ENCODE measurements at places on chromosomes 7 and 10.

DNA sequence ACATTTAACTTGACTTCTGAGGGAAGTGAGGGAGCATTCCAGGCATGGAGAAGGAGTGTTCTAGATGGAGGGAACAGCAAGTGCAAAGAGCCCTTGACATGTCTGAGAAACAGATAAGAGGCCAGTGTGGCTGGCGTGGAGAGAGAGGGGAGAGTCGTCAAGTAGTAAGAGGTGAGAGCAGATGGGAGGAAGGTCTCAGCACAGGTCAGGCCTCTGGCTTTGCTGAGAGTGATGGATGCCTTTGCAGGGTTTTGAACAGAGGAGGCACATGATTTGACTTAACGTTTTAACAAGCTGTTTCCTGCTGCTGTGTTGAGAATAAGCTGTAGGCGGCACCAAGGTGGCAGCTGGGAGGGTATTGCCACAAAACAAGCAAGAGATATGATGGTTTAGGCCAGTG lies 97.2 kb downstream of the KAT6B start:
- no peak for DNase-seq

GRCh38 chr7:15628876-15629275 lies 57.6 kb downstream of the MEOX2 start:
- no peak for DNase-seq

DNA sequence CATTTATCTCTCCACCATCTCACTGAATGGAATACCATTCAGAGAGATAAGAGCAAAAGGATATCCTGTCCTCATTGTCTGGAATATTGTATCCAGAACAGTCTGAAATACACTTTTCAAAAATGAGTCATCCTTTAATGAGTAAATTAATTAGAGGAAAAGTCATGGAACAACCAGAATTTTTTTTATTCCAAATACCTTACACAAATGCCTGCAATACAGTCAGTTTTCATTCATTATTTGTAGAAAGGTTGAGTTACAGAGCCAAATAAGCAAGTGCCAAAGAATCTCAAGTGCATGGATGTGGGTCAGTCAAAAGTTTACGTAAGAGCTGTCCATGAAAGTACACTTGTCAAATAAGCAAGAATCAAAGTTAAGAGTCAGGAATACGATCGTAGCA lies 482.6 kb downstream of the IPMK start:
- no peak for DNase-seq

DNA sequence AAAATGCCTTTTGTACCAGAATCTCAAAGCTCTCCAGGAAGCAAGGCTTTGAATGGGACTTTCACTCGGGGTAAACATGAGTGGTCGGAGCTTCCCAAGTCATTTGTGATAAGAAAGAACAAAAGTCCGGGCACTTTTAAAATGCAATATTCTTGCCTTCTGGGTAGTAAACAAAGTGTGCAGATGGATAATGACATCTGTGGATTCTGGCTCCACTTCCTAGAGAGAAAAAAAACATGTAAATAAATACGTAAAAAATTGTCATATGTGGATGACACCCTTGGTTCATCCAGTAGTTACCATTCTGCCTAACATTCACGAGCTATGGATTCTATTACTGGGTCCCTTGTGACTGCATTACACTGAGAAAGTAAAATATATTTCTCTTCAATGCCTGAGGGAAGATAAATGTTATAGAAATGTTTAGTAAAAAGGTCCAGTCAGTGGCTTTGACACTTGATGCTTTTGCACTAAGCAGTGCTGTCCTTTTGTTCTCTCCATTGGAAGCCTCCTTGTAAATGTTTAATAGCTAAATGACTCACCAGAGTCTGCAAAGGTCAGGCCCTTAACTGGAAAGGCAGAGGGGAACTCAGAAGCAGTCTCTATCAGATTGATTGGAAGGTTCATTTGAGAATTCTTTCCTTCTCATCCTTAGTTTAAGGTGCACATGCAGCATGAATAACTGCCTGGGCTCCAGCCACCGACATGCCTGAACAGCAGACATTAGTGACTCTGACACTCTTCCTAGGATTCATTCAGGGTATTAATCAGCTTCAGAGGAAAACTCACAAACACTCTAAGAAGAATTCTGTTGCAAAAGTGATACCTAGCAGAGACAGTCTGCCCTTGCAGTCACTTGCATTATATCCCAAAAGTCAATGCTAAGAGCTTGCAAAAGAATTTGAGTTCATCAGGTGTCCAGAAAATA lies 11.7 kb upstream of the EDRF1 start:
- DNase-seq: no peak

- no peak for DNase-seq
Measured at GRCh38 chr7:33539659-33540400, 365.5 kb upstream of the BMPER start.
